Muscle of leg (tissue), 16 donors: ENCODE measurements at places on chromosomes 1 and 21.

DNA sequence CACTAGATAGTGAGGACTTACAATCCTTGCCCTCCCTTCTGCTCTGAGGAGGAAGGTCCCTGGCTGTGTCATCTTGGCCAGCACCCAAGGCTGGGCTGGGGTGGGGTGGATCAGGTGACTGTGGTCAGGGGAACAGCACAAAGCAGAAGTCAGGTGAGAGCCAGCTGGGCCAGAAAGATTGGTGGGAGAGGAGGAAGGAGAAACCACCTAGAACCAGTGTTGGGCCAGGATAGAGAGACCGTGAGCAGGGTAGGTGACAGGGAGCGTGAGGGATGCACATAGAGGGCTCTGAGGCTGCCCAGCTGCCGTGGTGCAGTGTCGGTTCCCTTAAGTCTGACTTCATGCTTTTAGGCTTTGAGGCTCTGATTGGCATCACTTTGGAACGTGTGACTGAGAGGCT, 22.7 kb downstream of the NCF2 start:
- DNase-seq: peak; percentile 41

DNA sequence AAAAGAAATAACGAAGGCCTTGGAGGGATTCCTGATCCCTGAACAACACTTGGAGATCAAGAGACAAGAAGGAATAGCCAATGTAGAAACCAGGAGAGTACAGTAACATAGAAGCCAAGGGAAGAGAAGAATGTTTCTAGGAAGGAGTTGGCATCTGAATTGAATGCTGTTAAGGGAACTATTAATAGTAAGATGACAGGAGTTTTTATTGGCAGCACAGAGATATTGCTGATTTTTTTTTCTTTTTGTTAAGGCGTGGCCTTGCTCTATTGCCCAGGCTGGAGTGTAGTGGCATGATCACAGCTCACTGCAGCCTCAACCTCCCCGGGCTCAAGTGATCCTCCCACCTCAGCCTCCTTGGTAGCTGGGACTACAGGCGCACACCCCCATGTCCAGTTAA, 9.6 kb upstream of the SFT2D2 start:
- no peak for DNase-seq

DNA sequence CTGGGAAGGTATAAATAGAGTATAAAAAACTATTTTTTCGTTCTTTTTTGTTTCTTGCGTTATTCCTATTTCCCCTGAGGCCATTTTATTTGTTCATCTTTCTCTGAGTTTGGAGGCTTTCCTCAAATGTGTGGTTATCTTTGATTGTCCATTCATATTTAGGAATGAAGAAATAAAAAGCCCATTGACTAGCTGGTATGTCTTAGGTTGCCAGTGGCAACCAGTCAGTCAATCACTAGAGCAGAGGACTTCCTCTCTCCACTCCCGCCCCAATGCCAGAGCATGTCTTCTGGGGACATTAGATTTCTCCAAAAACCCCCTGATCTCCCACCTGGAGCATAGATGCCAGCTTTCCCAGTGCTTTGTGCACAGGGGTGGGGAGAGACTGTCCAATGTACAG, 20.7 kb upstream of the FOXE3 start:
- no peak for DNase-seq

- DNase-seq: peak; percentile 84
Measured at GRCh38 chr1:153510984-153511410, 24.8 kb downstream of the S100A6 start.

- no peak for DNase-seq
Measured at GRCh38 chr1:243388276-243388675, 132.4 kb downstream of the SDCCAG8 start.

DNA sequence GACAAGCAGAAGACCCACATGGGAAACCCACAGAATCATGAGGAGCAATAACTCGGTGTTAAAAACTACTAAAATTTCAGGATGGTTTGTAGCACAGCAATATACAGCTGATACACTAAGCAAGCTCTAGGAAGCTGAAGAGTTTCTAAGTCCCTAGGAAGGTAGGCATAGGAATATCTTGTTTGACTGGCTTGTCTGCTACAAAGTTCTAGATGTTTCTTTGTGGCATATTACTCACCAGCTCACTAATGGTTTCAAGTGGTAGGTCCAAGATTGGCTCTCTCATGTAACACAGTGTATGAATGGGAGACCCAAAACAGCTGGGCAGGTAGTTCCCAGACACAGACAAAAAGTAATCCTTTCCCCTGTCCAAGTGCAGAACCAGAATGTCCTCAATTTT, 13.3 kb upstream of the MTF1 start:
- no peak for DNase-seq

DNA sequence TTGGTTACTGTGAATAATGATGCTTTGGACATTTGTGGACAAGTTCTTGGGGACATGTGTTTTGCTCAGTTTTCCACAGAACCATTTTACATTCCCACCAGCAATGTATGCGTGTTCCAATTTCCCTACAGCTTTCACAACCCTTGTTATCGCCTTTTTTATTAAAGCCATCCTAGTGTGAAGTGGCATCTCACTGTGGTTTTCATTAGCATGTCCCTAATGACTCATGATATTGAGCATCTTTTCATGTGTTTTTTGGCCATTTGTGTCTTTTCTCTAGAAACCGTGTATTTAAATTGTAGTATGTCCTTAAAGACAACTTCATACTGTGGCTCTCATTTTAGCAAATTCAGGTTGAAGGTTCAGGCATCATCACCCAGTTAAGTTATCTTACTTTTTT, 132.1 kb downstream of the TGFBR3 start:
- no peak for DNase-seq

- DNase-seq: no peak
Measured at GRCh38 chr21:39022466-39022862, 160.8 kb downstream of the PSMG1 start.

- no peak for DNase-seq
Measured at GRCh38 chr1:17923666-17924065, 168.5 kb downstream of the ACTL8 start.

GRCh38 chr1:215665215-215665614, 98.1 kb downstream of the KCTD3 start:
- no peak for DNase-seq

DNA sequence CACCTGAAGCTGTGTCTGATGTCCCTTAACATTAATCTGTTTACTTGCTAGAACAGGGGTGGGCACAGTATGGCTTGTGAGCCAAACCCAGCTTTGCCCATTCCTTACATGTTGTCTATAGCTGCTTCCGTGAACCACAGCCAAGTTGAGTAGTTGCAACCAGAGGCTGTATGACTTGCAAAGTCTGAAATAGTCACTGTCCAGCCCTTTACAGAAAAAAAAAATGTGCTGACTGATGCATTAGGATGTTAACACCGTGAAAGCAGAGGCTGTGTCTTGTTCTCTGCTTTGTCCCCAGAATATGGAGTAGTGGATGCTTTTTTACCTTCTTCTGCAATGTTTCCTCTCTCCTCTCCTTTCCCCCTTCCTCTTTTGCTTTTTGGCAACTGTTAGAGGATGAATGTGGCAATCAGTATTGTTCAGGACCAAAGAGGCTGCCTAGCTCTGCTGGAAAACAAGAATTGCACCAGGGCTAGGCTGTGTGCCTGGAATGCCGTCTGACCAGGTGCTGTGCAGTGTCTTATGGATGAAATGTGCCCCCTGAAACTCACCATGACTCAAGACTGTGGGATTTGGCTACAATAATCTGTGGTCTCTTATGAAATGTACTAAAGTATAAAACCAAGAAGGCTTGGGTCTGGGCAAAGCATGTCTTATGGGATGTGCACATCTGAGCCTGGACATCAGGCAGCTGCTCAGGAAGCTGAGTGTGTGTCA, 79.6 kb upstream of the GCLM start:
- peak; percentile 49 for DNase-seq

DNA sequence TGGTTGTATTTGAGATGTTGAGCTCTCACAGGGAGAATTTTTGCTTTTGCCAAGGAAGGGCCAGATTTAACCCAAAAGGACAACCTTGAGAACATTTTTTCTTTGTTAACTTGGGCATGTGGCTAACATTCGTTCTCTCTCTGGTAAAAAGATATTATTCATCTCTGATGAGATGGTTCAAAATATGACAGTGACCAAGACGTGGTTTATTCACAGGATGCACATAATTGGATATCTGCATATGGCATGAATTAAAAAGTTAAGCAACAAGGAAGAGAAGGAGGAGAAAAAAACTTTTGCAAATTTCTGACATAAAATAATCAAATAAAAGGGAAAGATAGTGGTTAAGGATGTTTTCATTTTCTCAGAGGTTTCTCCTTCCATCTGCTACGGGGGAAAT, 43.1 kb upstream of the BCL10 start:
- DNase-seq: no peak

DNA sequence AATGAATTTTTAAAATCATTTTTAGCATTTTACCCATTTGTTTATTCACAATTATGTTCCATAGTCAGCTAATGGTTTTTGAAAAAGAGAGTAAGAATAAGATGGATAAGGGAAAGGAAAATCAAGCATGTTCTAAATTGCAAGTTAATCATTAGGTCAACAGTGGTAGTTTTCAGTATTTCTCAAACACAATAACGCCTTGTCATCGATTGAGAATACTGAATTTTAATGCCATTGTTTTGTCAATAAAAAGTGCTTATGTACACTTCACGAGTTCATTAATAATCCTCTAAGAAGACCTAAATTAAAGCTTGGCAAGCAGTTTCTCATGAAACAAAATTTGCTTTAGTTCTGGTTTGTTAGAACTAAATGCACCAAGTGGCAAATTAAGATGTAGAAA, 100.3 kb downstream of the RERE start:
- DNase-seq: no peak

DNA sequence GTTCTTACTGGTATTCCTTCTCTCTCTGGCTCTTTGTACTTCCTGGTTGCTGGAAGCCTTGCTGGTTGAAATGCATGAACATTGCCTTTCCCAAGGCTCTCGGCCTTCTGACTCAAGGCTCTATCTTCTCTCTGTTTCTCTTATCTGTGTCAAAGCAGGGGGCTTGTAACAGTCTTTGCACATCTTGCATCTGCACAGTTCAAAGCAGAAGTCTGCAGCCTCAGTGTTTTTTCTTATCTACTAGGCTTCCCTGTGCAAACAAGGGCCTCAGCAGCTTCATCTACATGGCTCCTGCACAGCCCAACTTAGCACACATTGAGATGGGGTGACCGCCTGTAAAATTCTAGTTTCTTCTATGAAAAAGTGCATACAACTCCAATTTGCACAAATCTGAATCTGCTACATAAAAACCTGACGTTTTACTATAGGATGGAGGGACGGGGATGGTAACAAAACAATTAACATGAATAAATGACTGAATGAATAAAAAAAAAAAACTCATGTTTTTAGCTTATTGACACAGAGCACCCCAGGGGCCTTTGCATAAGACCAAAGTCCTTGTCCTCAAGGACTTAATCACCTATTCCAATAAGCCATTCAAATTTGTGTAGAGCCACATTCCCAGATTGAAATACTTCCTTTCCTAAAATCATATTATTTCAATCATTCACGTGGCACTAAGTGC, 458.3 kb downstream of the LMO4 start:
- DNase-seq: no peak

GRCh38 chr1:45846931-45847330, 43.5 kb downstream of the MAST2 start:
- no peak for DNase-seq

- peak; percentile 74 for DNase-seq
Measured at GRCh38 chr1:236066828-236067386, 2.0 kb upstream of the NID1 start.

DNA sequence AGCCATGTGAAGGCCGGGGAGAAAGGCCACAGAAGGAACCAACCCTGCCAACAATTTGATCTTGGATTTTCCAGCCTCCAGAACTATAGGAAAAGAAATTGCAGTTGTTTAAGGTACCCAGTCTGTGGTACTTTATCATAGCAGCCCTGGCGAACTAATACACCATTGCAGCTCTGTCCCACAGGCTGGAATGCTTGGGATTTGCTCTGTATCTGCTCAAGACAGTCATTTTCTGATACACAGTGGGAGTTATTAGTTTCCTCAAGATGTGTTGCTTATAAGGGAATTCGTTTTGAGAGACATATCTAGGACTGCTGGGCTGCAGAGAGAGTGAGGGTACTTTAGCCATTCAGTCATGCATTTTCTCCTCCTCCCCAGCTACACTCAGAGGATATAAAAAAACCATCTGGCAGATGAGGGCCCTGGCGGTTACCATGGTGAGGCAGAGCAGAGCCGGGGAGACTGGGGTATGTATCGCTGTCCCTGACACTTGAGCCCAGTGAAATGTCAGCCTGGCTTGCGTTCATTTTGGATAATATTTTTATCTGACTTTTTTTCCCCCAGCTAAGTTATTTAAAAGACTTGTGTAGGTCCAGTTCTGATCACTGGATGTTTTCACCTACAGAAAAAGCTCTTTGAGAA, 104.6 kb downstream of the DIRAS3 start:
- peak; percentile 76 for DNase-seq

- DNase-seq: peak; percentile 58
Measured at GRCh38 chr1:17573518-17574041, 34.1 kb downstream of the ARHGEF10L start.

DNA sequence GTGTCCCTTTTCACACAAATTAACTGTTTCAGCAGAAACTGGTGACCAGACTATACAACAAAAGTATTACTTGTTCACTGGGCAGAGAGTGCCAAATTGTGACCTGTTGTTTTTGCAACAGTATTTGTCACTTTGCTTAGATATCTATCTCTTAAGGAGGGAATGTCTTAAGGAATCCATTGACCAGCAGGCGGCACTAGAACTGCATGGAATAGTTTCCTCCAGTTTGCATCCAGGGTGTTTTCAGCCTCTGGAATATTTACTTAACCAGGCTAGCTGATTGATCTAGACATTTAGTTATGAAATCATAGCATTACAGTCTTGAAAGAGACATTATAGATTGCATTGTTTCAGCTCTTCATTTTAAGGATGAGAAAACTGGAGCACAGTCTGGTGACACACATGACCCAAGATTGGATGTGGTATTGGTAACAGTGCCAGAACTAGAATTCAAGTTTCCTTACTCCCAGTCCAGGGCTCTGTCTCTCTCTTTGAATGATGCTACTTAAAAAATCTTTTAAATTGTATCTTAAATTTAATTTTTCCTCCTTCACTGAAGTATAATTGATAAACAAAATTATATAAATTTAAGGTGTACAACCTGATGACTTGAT, 16.9 kb downstream of the RPTN start:
- DNase-seq: peak; percentile 37

DNA sequence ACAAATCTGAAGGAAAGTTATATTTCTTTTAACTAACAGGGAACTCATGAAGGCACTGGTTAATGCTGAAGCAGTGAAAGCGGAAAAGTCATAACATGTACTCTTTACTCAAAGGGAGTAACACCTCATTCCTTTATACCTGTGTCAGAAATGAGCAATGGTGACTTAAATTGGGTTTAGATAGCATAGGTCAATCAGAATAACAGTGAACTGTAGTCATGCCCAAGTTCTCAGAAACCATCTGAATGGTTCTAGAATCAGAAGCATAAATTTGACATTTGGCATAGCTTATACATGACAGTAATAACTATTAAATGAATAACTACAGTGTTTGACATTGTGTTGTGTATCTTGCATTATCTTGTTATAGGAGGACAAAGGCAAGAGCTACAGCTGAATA, 382.0 kb downstream of the NUF2 start:
- DNase-seq: no peak

- DNase-seq: peak; percentile 79
Measured at GRCh38 chr1:16055613-16056520, 12.3 kb downstream of the CLCNKB start.

GRCh38 chr1:8862528-8862927, 16.0 kb downstream of the ENO1 start:
- no peak for DNase-seq

GRCh38 chr1:92921031-92922023, 39.9 kb downstream of the DIPK1A start:
- no peak for DNase-seq

GRCh38 chr1:230827081-230827681, 41.1 kb downstream of the C1orf198 start:
- DNase-seq: peak; percentile 92

- peak; percentile 30 for DNase-seq
Measured at GRCh38 chr1:234827181-234827580, 217.2 kb upstream of the IRF2BP2 start.
